ENCODE measurements at places on chromosomes 2 and 18.

DNA sequence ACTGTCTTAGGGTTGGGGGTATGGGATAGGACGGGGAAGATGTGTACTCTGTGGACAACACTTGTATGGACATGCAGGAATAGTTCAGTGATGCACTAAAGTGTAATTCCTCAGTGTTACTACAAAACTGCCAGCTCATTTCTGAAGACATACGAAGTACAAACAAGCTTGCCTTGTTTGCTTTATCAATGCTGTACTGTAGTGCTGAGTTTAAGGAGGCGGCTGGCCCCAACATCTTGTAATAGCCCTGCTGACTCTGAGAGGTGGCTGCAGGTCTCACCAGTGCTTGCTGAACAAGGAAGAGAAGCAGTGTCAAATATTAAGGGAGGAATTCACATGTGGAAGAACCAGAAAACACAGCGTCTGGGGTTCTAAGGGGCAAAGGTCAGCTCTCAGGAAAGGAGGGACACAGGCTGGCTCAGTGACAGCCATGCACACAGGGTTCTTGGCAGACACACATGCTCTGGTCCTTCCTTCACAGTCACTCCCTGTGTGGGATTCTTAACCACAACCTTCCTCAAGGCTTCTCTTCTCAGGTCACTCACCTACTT, 39.8 kb upstream of the EVA1A start:
- no peak for DNase-seq

GRCh38 chr2:44360749-44361329, 455 bp downstream of the PREPL start:
- no peak for DNase-seq

DNA sequence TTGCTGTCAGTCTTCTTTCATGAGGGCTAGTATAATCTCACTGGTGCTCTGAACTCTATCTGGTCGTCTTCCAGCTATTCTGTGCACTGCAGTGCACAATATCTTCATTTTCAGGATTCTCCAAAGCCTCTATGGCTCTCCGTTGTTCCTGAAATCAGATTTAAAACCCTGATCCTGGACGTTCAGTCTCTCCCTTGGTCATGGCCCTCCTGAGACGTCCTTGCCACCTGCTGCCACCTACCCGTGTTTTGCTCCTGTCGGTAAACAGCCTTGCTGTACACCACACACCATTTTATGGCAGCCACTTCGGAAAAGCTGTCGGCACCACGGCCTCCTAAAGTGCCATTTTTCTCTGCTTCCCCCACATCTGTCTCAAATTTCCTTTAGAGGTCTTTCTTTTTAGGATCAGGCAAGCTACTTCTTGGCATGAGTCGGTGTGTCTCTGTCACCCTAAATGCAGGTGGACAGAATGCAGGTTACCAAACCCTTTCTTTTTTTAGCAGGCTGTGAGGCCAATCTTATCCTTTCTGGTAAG, 170.0 kb downstream of the HRH4 start:
- no peak for DNase-seq

GRCh38 chr2:231780123-231780908, 766 bp downstream of the PDE6D start:
- DNase-seq: no peak

DNA sequence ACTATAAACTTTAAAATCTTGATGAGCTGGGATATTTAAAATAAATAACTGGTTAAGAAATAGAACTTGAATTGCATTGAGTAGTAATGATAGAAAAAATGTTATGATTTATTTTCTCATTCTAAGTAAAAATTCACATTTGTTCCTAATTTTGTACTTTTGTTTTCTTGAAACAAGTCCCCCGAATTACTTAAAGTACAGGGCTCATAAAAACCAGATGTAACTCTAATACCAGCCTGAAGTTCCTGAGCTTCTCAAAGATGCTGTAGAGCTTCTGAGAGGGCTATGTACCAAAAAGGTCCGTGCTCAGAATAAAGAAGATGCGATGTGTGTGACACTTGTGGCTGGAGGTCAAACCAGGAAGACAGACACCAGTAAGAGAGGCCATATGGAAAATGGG, 116.1 kb upstream of the TACR1 start:
- DNase-seq: no peak

GRCh38 chr2:205898744-205899143, 187.2 kb downstream of the INO80D start:
- no peak for DNase-seq

- peak; percentile 76 for DNase-seq
Measured at GRCh38 chr2:165239230-165239629, at the start of gene SCN2A. Gene SCN2A, plus strand, starts transcription at chr2:165239414. Its CDS starts 56,410 bp downstream, at chr2:165295824.

DNA sequence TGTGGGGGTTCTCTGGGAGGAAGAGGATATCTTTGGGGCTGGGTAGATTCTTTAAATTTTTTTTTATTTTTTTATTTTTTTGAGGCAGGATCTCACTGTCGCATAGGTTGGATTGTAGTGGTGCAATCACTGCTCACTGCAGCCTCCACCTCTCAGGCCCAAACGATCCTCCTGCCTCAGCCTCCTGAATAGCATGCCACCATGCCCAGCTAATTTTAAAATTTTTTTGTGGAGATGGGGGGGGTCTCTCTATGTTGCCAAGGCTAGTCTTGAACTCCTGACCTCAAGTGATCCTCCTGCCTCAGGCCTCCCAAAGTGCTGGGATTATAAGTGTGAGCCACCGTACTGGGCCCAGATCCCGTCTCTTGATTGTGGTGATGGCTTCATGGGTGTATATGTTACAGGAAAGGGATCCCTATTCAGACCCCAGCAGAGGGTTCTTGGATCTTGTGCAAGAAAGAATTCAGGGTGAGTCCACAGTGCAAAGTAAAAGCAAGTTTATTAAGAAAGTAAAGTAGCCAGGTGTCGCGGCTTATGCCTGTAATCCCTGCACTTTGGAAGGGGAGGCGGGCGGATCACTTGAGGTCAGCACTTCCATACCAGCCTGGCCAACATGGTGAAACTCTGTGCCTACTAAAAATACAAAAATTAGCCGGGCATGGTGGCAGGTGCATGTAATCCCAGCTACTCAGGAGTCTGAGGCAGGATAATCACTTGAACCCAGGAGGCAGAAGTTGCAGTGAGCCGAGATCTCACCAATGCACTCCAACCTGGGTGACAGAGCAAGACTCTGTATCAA, 2.0 kb upstream of the C2orf68 start:
- DNase-seq: no peak

- no peak for DNase-seq
Measured at GRCh38 chr2:157764386-157764785, 111.7 kb downstream of the ACVR1 start.

DNA sequence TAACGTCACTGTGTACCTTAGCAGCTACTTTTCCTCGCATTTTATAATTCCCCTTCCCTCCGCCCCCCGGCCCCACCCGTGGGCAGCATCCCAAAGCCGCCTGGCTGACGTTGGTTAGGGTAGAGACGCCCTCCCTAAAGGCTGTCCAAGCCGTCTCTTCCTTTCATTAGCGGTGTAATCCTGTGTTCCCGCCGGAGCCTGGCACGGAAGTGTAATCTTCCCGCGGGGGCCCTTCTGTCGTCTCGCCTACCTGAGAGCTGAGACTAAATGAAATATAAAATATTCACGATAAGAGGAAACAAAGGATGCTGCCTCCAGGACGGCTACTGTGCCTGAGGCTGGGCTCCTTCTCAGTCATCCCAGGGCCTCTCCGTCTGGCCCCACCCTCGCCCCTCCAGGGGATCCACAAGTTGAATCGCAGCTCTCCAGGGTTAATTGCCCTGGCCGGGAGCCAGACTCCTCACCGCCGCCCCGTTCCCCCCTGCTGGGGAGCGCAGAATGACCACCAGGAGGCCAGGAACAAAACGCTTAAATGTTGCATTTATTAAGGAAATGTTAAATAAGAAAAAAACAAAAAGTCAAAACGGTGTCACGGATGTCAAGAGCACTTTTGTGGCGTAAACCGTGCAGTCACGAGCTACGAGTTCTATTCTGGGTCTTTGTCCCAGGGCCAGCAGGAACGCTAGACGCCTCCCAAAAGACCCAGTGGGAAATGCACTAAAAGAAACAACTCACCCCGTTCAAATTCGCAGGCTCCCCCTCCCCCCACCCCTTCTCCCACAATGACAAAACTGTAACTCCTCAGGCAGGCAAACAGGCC, 1.5 kb downstream of the RPRM start:
- no peak for DNase-seq

- DNase-seq: no peak
Measured at GRCh38 chr2:134774786-134775641, 56.2 kb upstream of the TMEM163 start.

DNA sequence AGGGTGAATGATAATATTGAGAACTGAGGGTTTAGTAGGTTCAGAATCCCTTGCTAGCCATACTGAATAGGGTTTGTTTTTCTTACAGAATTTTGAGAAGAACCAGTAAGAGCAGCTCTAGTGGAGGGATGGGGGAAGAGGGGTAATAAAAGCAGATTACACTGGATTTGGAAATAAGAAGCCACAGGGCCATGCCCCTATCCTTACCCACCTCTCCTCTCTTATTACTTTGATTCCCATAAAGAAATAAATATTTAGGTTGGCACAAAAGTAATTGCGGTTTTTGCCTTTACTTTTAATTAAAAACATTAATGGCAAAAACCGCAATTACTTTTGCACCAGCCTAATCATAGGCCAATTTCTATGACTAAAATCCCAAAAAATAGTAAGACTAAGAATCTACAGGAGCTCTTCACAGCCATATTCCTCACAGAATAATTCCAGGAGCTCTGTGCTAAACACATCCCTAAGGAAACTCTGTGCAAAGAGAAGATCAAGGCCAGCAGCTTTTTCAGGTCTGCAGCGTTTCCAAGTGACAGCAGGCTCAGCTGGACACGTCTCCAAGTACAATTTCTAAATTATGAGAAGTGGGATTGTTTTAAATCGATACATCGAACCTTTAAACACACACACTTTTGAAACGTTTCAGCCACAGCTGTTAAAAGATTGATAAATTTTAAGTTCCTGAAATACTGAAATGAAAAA, 58.4 kb upstream of the RTN4 start:
- peak; percentile 21 for DNase-seq

DNA sequence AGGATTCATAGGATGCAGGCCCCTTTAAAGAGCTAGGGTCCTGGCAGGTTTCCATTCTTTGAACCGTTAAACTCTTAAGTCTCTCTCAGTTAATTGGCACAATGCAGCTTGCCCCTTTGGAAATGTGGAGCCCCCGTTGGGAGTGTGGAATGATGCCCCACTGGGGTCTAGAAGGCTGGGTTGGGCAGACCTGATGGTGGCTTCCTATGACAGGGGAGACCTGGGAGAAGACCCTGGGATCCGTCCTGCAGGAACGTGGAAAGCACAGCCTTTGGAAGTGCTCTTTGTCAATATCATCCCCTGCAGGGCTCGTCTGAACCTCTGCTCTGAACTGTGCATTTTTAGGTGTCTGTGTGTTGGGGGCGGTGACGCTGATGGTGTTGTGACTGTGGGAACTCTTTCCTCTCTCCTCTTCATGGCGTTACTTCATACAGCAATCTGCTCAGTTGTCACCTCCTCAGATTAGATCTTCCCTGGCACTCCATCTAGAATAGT, 190.6 kb downstream of the MYCN start:
- no peak for DNase-seq
